ENCODE measurements at places on chromosomes 6 and 20.

GRCh38 chr6:36912030-36912454, 26.3 kb downstream of the C6orf89 start:
- no peak for DNase-seq

GRCh38 chr6:111522393-111523020, 39.5 kb upstream of the REV3L start:
- no peak for DNase-seq

DNA sequence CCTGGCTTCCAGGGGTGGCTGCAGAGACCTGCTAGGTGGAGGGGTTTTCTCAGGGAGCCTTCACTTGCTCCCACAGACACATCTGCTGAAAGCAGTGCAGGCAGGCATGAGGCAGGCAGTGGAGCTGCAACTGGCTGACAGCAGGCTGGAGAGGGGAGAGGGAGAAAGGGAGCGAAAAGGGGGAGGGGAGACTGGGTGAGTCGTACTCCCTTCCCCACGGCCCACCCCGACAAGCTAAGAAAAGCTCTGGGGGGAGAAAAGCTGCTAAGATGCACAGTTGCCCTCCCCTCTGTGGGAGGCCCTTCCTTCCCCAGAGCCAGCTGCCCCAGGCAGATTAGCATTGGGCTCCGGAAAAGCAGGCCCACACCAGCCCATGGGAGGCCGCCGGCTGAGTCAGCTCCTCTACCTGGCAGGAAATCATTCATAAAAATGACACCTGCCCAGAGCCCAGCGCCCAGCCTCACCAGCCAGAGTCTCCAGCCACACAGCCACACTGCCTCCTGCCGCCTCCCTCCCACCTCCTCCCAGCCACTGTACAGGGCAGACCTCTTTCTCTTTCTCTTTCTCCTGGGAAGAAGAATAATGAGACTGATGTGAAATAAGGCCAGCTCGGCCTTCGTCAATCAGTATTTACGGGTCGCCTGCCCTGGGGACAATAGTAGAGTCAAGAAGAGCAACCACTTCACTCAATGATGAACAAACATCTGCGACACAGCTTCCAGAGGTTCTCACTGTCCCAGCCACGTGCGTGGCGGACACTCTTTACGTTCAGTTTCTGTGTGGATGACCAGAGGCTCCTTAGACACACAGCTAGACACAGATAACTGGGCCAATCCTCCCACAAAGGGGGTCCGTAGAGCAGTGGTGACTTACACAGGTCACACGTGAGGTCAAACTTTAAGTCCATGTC, 7.7 kb upstream of the C20orf203 start:
- peak; percentile 83 for DNase-seq

- DNase-seq = no peak
Measured at GRCh38 chr6:158496700-158497099, 63.2 kb upstream of the TMEM181 start.

- DNase-seq = no peak
Measured at GRCh38 chr6:77403424-77403823, 59.9 kb downstream of the HTR1B start.

- DNase-seq = peak; percentile 76
Measured at GRCh38 chr6:42050297-42051267, at the start of gene TAF8. Gene TAF8 (plus strand): TSS chr6:42050524. CDS start chr6:42050542, 18 bp downstream.

GRCh38 chr6:156279261-156279969, 497.8 kb upstream of the ARID1B start:
- DNase-seq = peak; percentile 88

DNA sequence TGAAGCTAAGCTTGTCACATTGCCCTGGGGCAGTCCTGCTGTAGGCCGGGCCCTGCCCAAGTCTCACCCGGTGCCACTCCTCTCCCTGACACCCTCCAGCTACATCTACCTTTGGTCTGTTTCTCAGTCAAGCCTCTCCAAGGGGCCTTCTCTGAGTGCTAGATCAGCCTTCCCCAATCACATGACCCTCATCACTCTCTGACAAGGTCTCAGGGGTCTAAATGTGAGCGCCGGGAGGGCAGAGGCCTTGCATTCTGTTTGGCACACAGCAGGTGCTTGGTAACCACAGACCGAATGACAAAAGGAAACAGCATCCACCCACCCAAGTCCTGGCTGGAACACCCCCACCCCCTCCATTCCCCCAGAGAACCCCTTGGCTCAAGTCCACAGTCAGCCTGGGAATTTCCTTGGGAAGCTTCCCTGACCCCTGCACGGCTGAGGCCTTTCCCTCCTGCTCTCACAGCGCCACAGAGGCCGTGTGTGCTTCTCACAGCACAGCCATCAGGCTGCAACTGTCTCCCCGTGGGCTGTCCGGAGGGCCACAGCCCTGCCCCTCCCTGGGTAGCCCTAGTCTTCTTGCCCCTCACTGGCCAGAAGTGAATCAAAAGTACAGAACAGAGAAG, 32.9 kb downstream of the PKIG start:
- DNase-seq = no peak

DNA sequence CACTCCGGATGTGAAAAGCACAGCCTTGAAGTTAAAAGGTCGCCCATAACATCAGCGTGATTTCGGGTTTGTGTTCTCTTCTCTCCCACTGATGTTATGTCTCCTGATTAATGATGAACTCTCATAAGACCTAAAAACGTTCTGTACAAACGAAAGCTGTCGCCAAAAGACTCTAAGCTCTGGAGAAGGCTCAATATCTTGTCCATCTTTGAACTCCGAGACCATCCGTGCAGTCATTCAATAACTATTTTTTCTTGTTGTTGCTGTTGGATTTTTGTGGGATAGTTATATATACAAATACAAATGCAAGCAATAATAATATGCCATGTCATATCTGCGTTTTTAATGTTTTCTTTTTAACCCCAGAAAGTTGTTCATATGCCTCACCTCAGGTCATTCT, 291.8 kb upstream of the MARCKS start:
- DNase-seq = no peak

Data from DMS153 (cell line).